A673 (cell line): ENCODE measurements at places on chromosomes 2 and 18.
A peak's percentile ranks its signal among the peaks of the same experiment; 100 is the strongest.

DNA sequence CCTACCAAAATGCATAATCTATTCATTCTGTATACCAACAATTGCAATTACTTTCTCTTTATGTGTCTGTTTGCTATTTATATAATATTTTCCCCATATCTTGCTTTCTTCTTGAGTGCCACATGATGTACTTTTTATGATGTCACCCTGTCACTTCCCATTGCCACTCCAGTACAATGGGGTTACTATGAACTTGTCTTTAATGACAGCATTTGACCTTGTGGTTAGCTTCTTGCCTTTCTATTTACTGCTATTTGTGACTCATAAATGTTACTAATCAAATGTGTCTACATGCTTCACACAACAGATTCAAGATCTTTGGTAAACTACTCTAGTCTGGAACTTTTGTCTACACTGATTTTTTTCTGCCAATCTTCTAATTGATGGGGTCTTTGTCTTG is 486.3 kb downstream of the NR4A2 start:
- DNase-seq: no peak

GRCh38 chr2:18159896-18160295 is 281.4 kb downstream of the KCNS3 start:
- DNase-seq: peak; percentile 81

DNA sequence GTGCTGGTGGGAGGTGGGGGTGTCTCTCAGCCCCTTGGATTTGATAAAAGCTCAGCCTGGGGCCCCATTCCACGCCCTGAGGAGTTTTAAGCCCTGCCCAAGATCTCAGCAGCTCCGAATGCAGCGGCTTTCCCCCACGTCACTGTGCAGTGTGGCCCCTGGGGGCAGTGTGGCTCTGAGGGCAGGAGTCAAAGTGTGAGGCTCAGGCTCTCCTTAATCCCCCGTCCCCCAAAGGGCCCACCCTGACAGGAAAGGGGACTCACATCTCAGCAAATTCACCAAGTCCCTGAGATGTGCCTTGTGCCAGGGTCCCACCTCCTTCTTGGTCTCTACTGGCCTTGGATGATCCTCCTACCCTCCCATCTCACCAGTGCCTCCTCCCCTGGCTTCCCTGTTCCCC is 25.2 kb downstream of the NPPC start:
- DNase-seq: no peak

DNA sequence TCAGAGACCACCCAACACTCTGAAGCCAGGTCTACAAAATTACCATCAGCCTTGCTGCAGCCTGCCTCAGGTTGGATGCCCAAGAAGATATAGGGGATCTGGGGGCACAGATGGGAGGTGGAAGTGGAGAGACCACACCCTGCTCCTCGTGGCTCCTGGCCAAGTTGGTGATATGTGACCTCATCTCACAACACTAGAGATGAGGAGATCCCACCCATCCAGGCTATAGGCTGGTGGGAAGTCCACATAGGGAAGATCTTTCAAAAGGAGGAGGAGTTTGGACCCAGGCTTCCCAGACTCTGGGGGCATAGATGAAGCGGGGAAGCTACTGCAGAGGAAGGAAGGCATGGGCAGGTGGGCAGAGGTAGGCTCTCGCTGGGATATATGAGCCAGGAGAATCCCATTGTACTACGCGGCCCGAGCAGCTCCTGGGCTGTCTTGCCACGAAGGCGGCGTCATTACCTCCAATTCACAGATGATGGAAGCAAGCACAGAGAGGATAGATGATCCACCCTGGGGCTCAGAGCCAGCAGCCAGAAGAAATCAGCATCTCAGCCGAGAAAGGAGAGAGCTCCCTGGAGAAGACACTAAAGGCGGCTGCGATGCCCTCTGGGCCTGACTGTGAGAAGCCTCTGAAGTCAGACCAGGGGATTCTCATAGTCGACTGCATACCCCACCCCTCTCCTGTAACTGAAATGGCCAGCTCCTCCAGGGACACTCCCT is 96.0 kb downstream of the RHOB start:
- DNase-seq: no peak

- DNase-seq: no peak
Measured at GRCh38 chr2:100073110-100073509, 69.3 kb downstream of the AFF3 start.

- DNase-seq: no peak
Measured at GRCh38 chr2:43128559-43128955, 97.8 kb downstream of the ZFP36L2 start.

DNA sequence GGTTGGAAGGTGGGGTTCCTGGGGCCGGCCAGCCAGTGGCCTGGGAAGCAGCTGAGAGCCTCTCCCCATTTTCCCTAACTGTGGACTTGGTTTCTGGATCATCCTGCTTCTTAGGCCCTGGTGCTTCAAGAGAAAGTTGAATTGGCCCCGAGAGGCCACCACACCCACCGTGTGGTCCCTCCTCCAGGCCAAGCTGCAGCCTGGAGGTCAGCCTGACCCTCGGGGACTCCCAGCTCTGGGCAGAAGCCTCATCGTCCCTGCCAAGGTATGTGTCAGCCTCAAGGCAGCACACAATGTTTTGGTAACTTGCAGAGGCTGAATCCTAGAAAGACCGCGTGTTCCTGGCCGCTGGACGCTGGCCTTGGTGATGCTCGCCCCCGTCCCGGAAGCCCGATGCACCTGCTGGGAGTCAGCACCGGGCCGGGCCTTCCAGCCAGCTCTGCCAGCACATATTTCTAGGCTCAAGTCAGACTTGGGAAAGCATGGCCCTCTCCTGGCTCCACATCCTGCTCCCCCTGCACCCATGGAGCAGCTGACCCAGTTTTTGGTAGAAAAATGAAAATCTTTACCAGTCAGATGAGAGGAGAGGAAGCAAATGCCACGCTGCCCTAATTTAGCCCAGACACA is 72.6 kb downstream of the ACTR2 start:
- DNase-seq: no peak

DNA sequence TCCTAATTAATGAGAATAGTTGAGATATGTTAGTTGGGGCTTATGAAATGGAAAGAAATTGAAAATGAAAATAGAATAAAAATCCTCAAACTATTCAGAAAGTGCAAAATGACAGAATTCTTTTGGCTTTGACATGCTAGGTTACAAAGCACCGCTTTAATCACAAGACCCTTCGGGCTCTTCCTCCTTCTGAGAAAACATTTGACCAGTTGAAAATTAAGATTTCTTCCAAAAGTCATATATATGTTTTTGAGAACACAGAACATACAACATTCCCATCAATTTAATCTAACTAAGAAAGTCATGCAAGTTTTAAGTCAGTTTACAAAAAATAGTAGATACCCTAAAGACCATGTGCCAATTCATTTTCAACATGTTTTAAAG is 2.2 kb upstream of the SLC40A1 start:
- DNase-seq: no peak

- peak; percentile 86 for DNase-seq
Measured at GRCh38 chr2:176554101-176555048, 285.1 kb downstream of the MTX2 start.

GRCh38 chr2:74499940-74500577 is 656 bp upstream of the LBX2 start:
- no peak for DNase-seq

DNA sequence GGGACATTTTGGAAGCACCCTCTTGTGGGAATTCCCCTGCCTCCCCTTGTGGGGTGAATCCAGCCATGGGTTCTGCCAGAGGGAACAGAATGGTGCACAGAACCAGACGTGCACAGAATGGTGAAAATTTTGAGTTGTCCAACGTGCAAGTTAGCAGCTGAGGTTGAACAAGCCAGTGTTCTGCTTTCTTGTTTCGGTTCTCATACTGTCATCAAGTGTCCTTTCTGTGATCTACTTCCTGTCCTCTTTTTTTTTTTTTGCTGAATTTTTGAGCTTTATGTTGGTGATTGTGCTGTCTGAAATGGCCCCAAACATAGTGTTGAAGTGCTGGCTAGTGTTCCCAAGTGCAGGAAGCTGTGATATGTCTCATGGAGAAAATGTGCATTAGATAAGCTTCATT is 21.5 kb upstream of the REEP1 start:
- no peak for DNase-seq

DNA sequence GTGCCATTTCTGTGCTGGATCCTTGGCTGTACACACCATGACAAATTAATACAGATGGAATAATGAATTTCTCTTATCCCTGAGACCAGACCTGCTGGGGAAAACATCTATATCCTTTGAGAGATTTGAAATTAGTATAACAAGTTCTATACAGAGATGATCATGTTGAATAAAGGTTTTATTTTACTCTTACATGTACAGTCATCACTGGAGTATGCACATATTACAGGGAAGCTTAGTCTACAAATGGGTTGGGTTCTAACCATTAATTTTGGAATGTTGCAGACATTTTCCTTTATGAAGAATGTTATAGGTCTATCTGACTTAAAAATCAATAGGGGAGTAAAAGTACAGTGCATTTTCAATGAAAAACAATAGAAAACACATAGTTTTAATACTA is 29.9 kb upstream of the MMADHC start:
- no peak for DNase-seq

DNA sequence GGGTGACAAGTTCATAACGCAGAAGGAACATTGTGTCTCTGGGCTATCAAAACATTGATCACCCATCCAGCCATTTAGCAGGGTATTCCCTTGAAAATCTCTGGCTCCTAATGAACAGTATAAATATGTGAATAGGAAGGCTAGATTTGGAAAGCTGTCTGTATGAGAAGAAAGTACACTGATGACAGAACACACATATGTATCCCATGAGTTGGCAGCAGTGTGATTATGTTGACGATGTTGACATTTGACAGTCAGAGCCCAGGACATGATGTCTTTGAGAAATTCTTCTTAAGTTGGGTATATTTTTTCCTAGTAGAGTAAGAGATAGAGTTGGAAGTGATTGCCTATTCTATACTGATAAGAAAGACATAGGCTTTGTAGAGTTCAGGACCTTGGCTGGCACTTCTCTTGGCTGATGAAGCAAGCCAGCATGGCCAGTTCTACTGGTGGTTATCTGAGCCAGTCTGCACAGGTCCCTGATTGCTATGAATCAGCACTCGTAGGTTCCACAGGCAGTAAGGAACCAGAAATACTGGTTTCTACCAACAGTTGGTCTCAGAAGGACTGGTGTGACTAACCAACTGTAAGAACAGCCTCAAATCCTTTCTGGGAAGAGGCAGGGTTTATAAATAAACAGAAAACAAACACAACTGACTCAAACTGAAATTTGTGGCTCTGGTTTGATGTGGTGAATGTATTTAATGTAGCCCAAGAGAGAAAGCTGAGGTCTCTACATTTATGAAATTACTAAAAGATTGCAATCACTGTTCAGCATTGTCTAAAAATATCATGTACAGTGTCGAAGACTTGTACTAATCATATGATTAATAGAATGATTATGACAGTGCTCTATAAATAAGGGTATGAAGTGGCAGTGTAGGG is 43.9 kb upstream of the RAPH1 start:
- no peak for DNase-seq

GRCh38 chr2:65231121-65231520 is 3.5 kb downstream of the ACTR2 start:
- DNase-seq: peak; percentile 9

- no peak for DNase-seq
Measured at GRCh38 chr18:48573632-48574283, 34.9 kb downstream of the CTIF start.

DNA sequence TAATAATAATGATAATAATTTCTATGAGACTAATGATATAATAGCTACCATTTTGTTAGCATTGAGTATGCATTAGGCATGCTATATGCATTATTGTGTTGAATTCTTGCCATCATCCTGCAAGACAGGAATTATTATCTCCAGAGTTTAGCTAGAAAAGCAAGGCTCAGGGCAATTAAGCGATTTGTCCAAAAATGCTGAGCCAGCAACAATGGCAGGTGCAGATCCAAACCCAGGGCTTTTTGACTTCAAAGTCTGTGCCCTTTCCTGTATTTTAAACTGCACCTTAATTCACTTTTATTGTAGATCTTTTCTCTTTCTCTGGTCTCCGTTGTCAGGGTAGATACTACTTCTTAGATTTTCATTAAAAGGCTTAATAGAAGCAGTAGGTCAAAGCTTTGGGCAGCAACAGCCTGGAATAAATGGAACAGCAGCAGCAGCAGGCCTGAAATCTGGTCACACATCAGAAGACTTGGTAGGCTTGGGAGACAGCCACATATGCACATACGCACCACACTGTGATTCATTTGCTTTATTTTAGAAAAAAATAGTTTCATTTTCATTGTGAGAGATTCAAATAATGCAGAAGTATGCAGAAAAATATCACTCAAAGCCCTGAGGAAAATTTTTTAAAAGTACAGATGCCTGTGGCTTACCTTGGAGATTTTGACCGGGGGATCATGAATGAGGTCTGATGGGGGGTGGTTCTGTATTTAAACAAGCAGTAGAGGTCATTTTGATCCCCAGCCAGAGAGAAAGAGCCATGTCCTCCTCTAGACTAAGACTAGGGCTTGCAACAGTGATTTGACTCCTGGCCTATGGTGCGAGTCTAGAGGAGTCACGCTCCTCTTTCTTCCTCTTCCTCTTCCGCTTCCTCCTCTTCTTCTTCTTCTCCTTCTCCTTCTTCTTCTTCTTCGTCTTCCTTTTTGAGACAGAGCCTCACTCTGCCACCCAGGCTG is 455.7 kb downstream of the TSN start:
- DNase-seq: no peak

DNA sequence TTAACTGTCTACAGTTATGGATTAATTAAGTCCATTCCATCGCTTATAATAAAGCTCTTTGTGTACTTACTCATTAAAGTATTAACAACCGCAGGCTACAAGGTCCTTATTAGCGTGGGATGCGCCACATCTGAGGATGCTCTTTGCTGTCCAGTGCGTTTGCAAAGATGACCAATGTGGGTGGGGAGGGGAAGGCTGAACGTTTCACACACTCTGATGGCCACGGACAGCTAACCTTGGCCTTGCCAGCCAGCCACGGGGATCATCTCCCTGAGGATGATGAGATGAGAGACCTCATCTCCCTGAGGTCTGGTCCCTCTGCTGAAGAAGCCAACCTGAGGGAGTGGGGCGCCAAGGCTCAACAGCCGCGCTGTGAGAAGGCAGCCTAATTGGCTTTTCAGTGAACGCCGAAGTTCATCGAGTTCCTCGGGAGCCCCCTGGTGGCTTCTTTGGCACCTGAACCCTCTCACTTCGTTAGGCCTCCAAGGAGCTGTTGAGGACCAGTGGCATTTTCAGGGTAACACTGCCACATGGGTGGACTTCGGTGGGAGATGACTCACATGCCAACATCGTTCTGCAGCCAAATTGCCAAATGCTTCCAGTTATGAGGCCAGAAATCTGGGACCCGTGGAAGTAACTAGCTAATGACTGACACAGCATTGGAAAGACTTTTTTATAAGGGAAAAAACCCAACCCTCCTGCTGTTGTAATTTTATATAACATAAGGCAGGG is 69.3 kb upstream of the SEC11C start:
- peak; percentile 94 for DNase-seq

DNA sequence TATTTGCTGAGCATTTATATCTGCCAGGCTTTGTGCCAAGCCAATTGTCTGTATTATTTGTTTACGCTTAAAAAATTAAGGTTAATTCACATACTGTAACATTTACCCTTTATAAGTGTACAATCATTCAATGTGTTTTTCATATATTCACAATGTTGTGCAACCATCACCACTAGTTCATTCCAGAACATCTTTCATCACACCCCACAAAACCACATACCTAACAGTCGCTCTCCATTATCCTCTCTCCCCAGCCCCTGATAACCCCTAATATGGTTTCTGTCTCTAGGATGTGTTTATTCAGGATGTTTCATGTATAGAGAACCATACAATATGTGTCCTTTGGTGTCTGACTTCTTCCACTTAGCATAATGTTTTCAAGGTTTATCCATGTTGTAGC is 234.1 kb downstream of the INSIG2 start:
- no peak for DNase-seq

- no peak for DNase-seq
Measured at GRCh38 chr18:59604877-59605276, 92.3 kb downstream of the CCBE1 start.
